Stimulated activated CD4-positive, alpha-beta T cell treated with anti-CD3 and anti-CD28 coated beads, Interleukin-1b, Interleukin-23, amount 100 ng/mL, for 1 hour (primary cell): ENCODE measurements at places on chromosomes 4 and X.

- DNase-seq: no peak
These were observed 773 bp upstream of the TXLNG start for GRCh38 chrX:16785247-16786138.

GRCh38 chr4:138843616-138844015, 172.0 kb upstream of the NOCT start:
- DNase-seq: no peak

GRCh38 chr4:13615161-13615560, 12.4 kb downstream of the BOD1L1 start:
- no peak for DNase-seq

DNA sequence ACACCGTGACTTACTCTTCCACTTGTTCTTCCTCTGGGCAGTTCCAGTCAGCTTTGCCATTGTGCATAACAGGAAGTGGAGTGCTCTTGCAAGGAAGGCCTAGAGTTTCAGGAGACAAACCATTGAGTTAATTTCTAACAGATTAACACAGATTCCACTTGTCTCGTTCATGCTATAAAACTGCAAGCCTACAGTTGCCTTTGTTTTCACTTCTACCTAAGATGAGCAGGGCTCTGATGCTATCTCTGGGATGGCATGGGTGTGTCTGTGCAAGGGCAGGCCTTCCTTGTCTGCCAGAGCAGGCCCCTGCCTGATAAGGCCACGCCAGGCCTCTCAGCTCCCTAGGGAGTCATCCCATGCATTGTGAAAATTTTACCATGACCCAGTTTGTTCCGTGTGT, 67.7 kb upstream of the PGRMC2 start:
- no peak for DNase-seq

GRCh38 chr4:62399242-62399641, 1199.1 kb downstream of the ADGRL3 start:
- DNase-seq: no peak

DNA sequence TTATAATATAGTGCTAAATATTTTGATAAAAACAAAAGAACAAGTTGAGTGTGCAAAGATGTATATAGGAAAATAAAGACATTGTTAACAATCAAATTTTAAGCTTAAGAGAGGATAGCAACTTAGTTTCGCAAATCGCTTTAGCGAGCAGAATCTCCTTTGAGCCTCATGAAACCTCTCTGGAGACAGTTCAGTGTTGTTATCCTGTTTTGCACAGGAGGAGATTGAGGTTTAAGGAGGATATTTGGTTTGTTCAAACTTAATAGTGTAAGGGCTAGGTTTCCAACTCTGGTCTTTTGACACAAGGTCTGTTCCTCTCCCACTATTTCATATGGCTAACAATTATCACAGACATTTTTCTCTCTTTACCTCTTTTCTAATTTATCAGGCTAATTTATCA, 1848.5 kb upstream of the TENM3 start:
- no peak for DNase-seq

DNA sequence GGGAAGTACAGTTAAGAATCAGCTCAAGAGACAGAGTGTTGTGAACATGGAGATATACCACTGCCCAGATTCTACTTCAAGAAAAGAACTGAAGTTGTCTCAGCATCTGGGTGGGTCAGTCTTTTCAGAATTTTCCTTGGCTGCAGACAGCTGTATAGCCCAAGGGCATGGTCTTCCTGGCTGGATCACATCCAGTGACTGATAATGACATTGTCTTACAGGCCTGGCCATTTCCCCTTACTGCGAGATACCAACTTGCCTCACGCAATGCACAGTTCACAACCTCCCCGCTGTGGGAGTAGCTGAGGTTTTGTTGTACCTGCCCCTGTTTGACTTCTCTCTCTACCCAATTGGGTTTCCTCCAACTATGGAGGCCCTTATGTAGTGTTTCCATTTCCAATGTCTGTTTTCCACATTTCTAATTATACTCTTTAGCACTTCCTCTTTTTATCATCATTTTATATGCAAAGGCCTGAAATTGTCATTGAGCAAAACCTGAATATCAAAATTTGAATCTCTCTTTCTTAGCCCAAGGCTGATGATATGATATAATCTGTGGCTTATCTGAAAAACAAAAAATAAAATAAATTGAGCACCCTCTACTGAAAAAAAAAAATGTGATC, 209.1 kb downstream of the NAF1 start:
- DNase-seq: no peak

- no peak for DNase-seq
These were observed 92.8 kb downstream of the AMELX start for GRCh38 chrX:11386001-11386523.

GRCh38 chr4:120215350-120215749, 148.7 kb upstream of the MAD2L1 start:
- no peak for DNase-seq

- DNase-seq: no peak
These were observed 38.0 kb downstream of the MAGEE2 start for GRCh38 chrX:75746891-75747639.

GRCh38 chr4:148060264-148061140, 328.6 kb downstream of the ARHGAP10 start:
- DNase-seq: no peak

DNA sequence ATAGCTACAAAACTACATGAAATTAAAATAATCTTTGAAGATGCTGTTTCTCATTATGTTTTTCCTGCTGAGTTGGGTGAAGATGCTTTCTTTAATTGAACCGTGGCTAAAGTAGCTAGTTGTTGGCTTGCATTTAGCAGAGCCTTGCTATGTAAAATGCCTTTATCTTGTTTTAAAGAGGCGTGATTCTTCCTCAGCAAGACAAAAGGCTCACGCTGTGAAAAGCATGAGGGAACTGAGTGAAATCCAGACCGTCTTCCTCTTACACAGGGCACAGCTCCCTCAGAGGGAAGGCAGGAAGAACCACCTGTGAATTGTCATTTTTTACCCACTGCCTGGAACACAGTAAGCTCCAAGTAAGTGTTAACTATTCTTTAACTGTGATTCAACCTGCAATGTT, 39.0 kb upstream of the ZNF518B start:
- no peak for DNase-seq

DNA sequence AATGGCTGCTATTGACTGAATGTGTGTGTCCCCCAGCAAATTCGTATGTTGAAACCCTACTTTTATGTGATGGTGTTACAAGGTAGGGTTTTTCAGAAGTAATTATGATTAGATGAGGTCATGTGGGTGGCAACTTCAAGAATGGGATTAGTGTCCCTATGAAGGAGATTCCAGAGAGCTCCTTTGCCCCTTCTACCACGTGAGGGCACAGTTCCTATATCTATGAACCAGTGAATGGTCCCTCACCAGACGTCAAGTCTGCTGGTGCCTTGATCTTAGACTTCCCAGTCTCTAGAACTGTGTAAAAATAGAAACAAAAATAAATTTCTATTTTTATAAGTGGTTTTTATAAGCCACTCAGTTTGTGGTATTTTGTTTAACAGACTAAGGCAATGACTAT, 1137.6 kb upstream of the IGFBP7 start:
- no peak for DNase-seq

DNA sequence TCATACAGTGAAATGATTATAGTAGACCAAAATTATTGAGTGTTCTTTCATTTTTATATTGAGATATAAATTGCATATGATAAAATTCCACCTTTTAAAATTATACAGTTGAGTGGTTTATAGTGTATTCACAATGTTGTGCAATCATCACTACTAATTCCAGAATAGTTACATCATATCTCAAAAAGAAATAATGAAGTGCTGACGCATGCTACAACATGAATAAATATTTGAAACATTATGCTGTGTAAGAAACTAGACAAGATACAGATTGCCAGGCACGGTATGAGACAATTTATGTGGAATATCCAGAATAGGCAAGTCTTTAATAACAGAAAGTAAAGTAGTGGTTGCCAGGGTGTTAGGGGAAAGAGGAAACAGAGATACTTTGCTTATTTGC, 871.7 kb downstream of the FAM133A start:
- no peak for DNase-seq

DNA sequence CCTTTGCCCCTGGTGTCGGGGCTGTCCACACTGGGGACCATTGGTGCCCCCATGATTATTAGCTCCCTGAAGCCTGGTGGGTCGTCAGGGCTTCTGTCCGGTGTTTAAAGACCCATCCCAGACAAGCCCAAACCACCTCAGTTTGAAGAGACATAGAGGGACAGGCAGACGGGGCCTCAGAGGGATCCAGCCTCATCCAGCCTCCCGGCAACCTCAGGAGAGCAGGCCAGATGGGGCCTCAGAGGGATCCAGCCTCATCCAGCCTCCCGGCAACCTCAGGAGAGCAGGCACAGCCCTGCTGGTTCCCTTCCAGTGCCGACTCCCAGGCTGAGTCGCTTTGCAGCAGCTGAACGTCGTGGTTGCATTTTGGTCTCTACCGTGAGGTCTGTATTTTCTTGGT, 32.1 kb downstream of the PIGG start:
- DNase-seq: no peak

GRCh38 chr4:95548738-95549245, at the start of gene UNC5C:
Gene UNC5C, minus strand, starts transcription at chr4:95548973.
- no peak for DNase-seq

DNA sequence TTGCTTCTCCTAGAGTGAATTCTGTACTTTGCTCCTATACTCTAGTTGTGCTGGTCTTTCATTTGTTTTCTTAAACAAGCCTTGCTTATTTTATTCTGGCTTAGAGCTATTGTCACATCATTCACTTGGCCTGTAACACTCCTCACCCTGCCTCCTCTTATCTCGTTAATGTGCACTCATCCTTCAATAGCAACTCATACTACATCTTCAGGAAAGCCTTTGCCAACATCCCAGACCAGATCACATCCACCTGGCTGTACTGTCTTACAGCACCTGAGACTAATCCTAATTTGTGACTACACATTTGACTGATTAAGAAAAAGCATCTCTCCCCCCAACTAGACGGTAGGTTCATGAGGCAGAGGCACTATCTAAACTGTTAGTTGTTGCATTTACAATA, 80.8 kb downstream of the SLC7A11 start:
- no peak for DNase-seq

GRCh38 chr4:111537871-111538270, 607.4 kb upstream of the FAM241A start:
- DNase-seq: no peak

DNA sequence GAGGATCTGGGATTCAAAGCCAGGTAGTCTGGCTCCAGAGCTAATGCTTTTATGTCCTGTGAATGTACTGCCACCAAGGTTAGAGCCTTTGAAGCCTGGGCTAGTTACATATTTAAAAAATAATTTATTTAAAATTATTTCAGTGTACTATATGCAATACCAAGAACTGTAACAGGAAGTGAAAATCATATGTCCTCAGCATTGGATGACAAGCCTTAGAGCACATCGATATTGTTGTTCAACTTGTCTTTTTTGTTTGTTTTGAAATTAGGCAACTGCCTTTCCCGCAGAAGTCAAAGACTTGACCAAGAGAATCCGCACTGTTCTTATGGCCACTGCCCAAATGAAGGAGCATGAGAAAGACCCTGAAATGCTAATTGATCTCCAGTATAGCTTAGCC, 73.1 kb upstream of the IL13RA1 start:
- DNase-seq: no peak

DNA sequence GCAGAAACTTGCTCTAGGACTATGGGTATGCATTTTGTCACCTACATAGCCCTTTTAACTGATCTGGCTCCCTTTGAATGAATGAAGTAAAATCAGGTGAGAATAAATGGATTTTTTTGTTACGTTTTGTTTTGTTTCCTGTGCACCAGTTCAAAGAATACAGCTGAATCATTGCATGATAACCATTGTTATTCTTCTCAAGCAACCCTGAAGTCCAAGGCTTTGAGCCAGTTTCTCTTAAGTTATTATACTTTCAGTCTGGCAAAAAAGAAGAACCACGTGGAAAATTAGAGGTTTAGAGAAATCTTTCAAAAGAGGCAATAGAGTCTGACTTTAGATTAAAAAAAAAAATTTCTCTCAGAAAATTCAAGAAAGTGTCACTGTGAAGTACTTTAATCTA, 398.6 kb upstream of the TECRL start:
- no peak for DNase-seq
